ENCODE measurements at places on chromosomes 5 and 9. TPM values are rescaled to one million over a fixed set of nuclear protein-coding genes. Genes with fewer than 3 reads are reported as not detected.

The ENTREP1 gene
- total RNA-seq = 0.87 TPM

The ZNF300 gene
- total RNA-seq = 6.3 TPM

The SLC36A3 gene
- not detected for total RNA-seq

The PCDHGA5 gene
- total RNA-seq = 0.63 TPM

The IL33 gene
- not detected for total RNA-seq

The GHR gene
- total RNA-seq = 0.17 TPM

The FBXW11 gene
- 41.3 TPM for total RNA-seq

The ATOX1 gene
- 222 TPM for total RNA-seq

The LAMC3 gene
- 0.29 TPM for total RNA-seq

The DCANP1 gene
- total RNA-seq = not detected

The RNF183 gene
- not detected for total RNA-seq

The FAM193B gene
- total RNA-seq = 36.4 TPM

The IGIP gene
- 1.1 TPM for total RNA-seq

The ACSL6 gene
- not detected for total RNA-seq

The SEC16A gene
- total RNA-seq = 36.4 TPM

The ZFYVE16 gene
- total RNA-seq = 15.6 TPM

The MARCOL gene
- not detected for total RNA-seq

The PAIP2 gene
- 54.0 TPM for total RNA-seq

The TMEM171 gene
- total RNA-seq = 2.8 TPM

Measured in epithelial cell of proximal tubule (primary cell).